ENCODE measurements at places on chromosomes 16 and 17.

- DNase-seq = no peak
These were observed 299 bp downstream of the NUP85 start for GRCh38 chr17:75205793-75206163.

- DNase-seq = no peak
These were observed 25.0 kb downstream of the NXN start for GRCh38 chr17:954431-955164.

- no peak for DNase-seq
These were observed 15.5 kb downstream of the GFOD2 start for GRCh38 chr16:67703626-67704025.

DNA sequence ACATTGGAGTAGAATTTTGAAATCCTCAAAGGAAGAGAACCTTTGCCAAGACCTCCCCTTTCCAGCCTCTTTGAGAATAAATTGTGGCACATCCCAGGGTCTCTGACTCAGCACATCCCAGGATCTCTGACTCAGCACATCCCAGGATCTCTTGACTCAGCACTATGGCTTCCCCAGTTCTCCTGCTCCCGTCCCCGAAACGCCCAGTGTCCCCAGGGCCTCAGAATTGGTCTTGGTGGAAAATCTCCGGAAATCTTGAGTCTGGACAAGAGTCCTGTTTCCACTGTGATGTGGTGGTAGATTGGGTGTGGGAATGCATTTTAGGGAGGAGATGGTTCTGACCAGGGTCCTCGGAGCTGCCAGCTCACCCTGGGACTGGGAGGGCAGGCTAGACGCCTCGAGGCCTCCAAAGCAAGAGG, 19.2 kb downstream of the PLXDC1 start:
- no peak for DNase-seq

DNA sequence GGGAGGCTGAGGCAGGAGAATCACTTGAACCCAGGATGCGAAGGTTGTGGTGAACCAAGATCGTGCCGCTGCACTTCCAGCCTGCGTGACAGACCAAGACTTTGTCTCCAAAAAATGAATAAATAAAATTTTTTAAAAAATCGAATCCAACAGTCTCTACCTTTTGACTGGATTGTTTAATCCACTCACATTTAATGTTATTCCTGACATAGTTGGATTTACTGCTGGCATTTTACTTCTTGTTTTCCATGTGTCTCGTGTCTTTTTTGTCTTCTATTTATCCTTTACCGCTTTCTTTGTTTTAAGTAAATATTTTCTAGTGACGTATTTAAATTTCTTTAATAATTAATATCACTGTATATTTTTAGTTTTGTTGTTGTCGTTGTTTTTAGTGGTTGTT, 5.4 kb upstream of the CES4A start:
- no peak for DNase-seq

GRCh38 chr17:65984299-65984698, 207.6 kb downstream of the CEP112 start:
- DNase-seq = no peak

DNA sequence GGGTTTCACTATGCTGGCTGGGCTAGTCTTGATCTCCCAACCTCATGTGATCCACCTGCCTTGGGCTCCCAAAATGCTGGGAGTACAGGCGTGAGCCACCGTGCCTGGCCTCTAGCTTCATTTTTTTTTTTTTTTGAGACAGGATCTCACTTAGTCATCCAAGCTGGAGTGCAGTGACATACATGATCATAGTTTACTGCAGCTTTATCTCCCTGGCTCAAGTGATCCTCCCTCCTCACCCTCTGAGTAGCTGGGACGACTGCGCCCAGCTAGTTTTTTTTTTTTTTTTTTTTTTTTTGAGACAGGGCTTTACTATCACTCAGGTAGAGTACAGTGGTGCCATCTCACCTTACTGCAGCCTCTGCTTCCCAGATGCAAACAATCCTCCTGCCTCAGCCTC, 9.7 kb downstream of the RPA1 start:
- DNase-seq = no peak

- DNase-seq = no peak
These were observed 10.8 kb upstream of the NME1 start for GRCh38 chr17:51142597-51142996.

GRCh38 chr17:81576621-81577277, 24.6 kb upstream of the FAAP100 start:
- no peak for DNase-seq

GRCh38 chr16:27514806-27515205, 34.9 kb downstream of the GTF3C1 start:
- no peak for DNase-seq

GRCh38 chr16:89187032-89187769, 13.1 kb downstream of the SLC22A31 start:
- DNase-seq = no peak

- no peak for DNase-seq
These were observed 9.0 kb downstream of the KRT24 start for GRCh38 chr17:40694584-40694983.

- no peak for DNase-seq
These were observed 139.4 kb downstream of the CPPED1 start for GRCh38 chr16:12664164-12664733.

DNA sequence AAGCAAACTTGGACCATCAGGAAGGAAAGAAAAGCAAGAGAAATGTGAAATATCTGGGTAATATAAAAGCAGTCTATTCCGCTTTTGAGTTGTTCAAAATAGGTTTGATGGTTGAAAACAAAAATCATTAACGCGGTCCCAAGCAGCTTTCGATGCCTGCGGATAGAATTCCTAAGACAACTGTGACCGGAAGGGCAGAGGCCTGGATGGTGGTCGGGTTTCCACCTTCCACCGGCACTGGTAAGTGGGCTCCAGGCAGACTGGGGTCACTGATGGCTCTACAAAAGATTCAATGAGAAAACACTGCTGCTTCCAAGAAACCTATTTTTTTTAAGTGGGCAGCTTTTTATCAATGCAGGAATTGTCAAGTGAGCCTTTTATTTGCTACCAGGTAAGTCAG, 49.8 kb downstream of the ZCCHC14 start:
- DNase-seq = no peak

GRCh38 chr16:78599271-78599670, 499.8 kb downstream of the WWOX start:
- DNase-seq = no peak

GRCh38 chr16:19486750-19487325, 35.1 kb downstream of the GDE1 start:
- no peak for DNase-seq

DNA sequence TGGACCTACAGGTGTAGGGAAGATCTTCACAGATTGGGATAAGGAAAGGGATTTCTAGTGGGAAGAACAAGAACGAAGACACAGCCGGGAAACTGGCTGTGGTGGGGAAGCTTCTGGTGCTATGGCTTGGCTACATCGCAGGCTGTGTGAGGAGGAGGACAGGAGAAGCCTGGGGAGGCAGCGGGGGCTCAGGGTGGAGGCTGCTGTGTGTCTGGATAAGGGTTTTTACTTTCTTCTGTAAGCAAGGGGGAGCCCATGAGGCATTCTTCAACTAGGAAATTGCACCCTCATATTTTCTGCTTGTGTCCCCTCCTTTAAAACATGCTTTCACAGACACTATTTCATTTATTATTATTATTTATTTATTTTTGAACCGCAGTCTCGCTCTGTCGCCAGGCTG, 2.9 kb upstream of the RHBDF2 start:
- no peak for DNase-seq

DNA sequence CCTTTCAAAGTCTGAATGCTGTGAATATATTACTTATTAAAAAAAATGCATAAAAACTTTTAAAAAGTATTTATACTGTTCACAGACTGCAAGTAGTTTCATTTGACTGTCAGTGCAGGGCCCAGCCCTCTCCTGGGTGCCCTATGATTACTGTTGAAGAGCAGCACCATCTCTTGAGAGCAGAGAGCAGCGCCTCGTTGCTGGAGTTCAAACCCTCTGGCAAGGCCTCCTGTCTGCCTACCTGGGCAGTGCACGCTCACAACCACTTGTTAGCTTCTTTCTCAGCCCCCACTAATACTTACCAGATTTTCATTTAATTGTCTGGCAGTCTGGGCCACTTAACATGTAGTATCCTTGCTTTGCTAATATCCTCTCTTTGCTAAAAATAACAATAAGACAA, 233.4 kb downstream of the PHKB start:
- no peak for DNase-seq

GRCh38 chr16:734208-734980, 6.4 kb downstream of the CIAO3 start:
- no peak for DNase-seq

GRCh38 chr16:53415504-53415903, 18.8 kb upstream of the RBL2 start:
- DNase-seq = no peak

DNA sequence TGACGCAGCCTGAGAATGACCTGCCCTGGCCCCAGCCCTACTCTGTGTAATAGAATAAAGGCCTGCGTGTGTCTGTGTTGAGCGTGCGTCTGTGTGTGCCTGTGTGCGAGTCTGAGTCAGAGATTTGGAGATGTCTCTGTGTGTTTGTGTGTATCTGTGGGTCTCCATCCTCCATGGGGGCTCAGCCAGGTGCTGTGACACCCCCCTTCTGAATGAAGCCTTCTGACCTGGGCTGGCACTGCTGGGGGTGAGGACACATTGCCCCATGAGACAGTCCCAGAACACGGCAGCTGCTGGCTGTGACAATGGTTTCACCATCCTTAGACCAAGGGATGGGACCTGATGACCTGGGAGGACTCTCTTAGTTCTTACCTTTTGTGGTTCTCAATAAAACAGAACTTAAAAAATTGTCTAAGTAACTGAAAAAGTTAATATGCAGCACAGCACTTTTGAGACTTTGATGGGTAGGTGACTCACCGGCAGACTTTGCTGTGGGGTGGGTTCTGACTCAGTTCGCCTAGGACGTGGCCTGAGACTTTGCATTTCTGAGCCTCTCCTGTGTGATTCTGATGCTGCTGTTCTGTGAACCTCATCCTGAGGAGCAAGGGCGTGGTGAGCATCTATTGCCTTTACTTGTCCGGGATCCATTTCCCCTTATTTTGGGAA, 5.7 kb downstream of the LAT start:
- peak; percentile 59 for DNase-seq

DNA sequence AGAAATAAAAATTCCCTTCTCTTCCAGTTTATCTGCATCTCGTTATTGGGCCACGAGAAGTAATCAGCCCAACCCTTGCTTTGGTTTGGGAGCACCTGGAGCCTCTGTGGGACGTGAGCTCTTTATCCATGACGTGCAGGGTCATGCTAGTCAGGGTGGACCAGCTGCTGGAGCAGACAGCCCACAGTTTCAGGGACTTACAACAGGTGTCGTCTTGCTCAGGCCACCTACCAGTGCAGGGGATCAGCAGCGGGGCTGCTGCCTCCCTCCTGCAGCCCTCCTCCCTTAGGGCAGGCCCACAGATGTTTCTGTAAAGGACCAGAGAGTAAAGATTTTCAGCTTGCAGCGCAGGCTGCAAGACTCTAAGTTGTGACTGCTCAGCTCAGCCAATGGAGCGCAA, 16.9 kb downstream of the ADAD2 start:
- no peak for DNase-seq

GRCh38 chr16:86513471-86514277, 3.3 kb downstream of the FOXF1 start:
- no peak for DNase-seq

GRCh38 chr17:59848778-59849177, 44.0 kb downstream of the TUBD1 start:
- no peak for DNase-seq

DNA sequence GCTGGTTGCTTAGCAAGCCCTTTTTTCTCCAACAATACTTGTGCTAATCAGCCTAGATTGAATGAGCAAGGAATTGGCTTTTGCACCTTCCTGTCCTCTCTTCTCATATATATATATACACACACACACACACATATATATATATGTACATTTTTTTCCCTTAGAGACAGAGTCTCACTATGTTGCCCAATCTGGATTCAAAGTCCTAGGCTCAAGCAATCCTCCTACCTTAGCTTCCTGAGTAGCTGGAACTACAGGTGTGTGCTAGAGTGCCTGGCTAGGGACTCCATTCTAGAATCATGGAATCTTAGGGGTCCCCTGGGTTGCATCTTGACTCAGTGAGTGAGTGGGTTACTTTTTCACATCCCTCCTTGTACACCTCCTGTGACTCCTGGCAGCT, 27.0 kb downstream of the RAI1 start:
- DNase-seq = no peak

DNA sequence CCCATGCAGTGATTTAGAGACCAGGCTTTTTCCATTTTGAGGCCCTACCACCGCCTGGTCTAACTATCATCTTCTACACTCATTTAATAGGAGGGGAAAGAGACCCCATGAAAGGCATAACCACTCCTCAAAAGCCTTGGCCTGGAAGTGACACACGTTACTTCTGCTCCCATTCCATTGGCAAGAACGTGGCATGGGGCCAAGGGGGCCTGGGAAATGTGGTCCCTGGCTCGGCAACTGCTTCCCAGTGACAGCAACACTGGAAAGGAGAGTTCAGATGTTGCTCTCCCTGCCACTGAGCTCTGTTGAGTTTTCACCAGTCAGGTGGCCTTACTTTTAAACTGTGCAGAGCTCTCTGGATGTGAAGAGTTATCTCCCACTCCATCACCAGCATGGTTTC, 45.2 kb upstream of the MAP3K14 start:
- DNase-seq = no peak

- no peak for DNase-seq
These were observed 45.0 kb downstream of the DYNLRB2 start for GRCh38 chr16:80585764-80586163.

DNA sequence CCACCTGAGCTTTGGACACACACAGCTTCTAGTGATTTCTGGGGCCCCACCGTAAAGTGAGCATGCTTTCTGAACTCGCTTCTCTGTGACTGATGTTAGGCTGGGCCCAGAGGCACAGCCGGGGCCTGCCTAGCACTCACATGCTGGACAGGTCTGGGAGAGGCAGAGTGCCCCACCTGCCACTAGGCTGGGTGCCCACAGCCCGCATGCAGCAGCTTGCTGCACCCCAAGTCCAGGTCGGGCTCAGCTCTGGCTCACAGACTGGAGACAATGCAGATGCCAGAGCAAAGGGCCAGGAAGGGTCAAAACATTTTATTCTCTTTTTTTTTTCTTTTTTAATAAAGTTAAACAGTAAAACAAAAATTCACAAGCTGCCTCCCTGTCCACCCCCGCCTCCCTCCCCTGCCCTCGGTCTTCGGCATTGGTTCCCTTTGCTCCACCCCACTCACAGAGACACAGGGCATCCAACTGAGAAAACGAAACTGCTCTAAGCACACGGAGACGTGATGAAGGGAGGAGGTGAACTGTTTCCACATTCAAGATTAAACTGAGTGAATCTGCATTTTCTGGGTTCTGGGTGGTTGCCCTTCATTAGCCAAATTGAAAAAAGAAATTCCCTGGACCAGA, 9.7 kb downstream of the CNP start:
- DNase-seq = no peak

DNA sequence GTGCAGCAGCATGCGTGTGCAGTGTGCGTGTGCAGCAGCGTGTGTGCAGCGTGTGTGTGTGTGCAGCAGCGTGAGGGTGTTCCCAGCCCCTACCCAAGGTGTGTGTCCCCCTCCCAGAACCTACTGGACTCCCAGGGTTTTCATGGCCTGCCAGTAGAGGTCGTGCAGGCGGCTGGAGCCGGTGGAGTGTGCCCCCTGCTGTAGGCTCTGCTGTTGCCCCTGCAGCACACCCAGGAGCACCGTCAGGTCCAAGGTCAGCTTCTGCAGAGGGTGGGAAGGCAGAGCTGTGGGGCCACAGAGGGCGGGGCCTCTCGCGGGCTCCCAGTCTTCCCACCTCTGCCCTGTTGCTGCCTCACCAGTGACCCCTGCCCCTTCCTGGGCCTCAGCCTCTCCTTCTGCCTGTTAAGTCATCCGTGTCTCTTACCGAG, 14.9 kb downstream of the MYBBP1A start:
- DNase-seq = no peak

All from activated gamma-delta T cell treated with Interleukin-2 at 50 U/mL for 16 hours (primary cell).